ENCODE measurements at places on chromosomes 13 and 19.

- no peak for ATAC-seq
These were observed 33.4 kb upstream of the FRY start for GRCh38 chr13:31998131-31998530.

DNA sequence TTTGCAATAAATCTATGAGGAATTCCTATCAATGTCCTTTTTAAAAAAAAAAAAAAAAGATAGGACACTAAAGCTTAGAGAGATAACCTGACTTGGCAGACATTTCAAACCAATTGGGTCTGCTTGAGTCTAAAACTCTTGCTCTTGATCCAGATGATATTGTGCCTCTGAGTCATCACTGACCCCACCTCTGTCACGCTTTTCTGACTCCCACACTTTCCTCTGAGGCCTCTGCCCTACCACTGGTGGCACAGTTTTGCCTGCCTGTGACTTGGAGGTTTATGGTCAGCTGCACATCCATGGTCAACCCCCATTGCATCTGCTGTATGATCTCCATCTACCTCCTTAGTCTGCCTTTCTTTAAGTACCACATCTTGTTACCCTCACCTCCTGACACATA, 328.7 kb downstream of the SPRY2 start:
- no peak for ATAC-seq

GRCh38 chr19:47350630-47351029, 1.5 kb downstream of the DHX34 start:
- ATAC-seq: no peak

- ATAC-seq: no peak
These were observed 60.8 kb downstream of the KCTD12 start for GRCh38 chr13:76825430-76825829.

- ATAC-seq: no peak
These were observed 35.1 kb downstream of the ELF1 start for GRCh38 chr13:40983725-40984667.

- ATAC-seq: no peak
These were observed 7.8 kb downstream of the CPB2 start for GRCh38 chr13:46097015-46097414.

Data from gastroesophageal sphincter (tissue), 4 donors.